CD4-positive, alpha-beta T cell treated with Interleukin-4 for 4 hours (primary cell): ENCODE measurements at places on chromosomes 7 and 10.
A peak's percentile ranks its signal among the peaks of the same experiment; 100 is the strongest.

- no peak for DNase-seq
Measured at GRCh38 chr10:128563387-128563786, 437.2 kb upstream of the MKI67 start.

- no peak for DNase-seq
Measured at GRCh38 chr10:35124540-35124939, 2.1 kb upstream of the CREM start.

DNA sequence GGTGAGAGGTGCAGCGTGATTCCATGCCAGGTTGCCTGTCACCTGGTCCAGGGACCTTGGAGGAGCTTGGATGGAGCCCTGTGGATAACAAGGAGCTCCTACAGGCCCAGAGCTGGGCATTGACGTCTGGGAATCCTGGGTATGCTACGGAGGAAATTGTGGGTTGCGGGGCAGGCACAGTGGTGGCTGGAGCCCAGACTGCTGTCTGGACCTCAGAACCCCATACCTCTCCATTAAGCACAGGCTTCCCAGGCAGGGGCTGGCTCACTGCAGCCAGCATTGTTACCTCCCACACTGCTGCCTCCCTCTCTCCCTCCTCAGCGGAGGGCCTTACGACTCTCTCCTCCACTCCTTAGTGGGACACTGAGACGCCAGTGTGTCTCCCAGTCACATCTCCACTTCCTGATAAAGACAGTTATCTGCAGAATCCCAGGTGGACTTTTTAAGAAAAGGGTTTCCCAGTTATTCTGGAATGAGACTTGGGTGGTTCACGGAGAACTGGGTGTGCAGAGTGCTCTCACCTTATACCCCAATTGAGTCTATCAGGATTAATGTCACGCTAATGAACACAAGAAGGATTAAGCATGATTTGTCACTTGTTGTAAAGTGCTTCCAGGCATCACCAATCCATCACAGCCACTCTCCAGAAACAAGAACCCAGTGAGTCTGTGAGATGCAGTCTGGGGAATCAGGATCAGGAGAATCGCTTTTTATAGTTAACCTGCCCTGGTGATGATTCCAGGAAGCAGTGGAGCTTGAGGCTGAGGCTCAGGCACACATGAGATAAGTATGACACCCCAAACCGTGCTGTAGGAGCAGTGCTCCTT is 309.4 kb downstream of the RPS24 start:
- DNase-seq = no peak

GRCh38 chr10:116715839-116716377 is 26.5 kb downstream of the HSPA12A start:
- DNase-seq = no peak

- DNase-seq = no peak
Measured at GRCh38 chr10:113524120-113524519, 28.7 kb upstream of the HABP2 start.

DNA sequence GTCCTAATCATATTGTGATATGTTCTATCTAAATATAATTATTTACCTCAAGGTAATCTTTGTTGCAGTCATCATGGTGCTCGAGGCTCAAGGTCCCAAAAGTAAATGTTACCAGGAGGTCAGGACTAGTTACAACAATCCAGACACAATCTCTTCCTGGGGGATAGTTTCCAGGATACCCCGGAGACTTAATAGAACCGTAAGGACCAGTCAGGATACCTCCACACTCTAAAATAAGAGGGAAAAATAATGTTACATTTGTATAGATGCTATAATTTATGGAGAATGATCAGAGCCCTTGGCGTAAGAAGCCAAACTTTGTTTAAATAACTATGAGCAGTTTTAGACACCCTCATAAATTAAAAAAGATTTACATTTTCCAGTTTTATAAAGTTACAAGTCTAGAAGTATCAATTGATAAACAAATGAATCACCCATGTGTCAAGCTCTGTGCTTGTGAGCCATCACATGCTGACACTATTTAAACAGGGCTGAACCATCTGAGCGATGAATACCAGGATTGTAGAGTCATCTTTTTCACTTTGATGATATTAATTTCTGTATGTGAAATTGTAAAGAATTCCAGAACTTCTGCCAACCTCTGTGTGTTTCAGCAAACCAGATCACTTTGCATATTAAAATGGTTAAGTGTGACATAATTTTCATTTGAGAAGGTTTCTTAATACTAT is 41.3 kb downstream of the CUBN start:
- no peak for DNase-seq

GRCh38 chr10:48898426-48898825 is 41.2 kb downstream of the LRRC18 start:
- DNase-seq = no peak

DNA sequence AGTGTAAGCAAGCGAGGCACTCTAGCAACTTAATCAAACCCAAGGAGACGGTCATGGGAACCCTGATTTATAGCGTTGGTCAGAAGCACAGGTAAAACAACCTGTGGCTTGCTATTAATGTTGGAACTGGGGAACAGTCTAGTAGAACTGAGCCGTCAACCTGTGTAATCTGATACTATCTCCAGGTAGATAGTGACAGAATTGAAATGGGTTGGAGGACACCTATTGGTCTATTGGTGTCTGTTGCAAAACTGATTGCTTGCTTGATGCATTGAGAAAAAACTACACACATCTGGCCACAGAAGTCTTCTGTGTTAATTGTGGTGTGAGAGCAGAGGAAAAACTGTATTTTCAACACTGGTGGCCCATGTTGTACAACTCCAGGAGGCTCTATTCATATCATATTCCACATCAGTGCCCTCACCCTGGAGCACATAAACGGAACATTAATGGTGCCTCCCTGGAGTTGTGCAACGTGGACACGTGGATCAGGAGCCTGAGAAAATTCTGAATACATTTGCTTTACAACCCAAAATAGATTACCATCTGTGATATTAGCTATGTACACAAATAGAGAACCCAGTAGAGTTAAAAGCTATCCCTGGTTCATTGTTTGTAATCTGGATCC is 112.2 kb downstream of the MYO3A start:
- DNase-seq = no peak

- DNase-seq = no peak
Measured at GRCh38 chr10:341081-341740, 206.0 kb downstream of the ZMYND11 start.

- no peak for DNase-seq
Measured at GRCh38 chr10:11869743-11870460, 46.7 kb downstream of the PROSER2 start.

- DNase-seq = no peak
Measured at GRCh38 chr7:12211711-12212485, 804 bp downstream of the TMEM106B start.

DNA sequence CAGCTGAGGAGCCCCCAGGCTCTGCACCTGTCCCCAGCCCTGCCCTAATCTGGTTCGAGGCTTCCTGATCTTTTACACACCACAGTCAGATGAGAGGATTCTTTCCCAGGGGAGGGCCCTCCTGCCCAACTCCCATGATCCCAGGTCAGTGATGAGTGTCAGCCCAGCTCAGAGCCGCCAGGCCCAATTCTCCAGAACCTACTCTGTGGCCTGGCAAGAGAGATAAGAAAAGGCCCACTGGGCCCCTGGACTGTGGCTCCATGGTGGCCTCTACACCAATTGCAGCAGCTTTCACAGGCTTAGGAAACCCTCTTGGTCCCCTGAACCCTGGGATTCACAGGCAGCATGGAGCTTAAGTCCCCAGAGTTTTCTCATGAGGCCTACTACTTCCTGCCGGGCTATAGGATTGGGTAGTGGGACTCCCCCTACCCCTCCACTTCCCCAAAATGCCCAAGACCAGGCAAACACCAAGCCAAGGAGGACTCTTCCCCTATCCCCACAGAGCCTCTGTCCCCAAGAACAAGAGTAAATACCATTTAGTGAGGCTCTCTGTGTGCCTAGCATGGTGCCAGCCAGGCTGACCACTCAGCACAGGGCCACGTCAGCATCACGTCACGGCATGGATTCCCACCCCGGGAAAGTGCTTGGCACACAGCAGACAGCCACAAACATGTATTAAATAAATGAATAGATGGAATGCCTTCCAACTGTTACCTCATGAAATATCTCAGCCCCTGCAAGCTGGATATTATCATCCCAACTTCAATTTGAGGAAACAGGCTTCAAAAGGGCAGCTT is 100.0 kb downstream of the GRID1 start:
- DNase-seq = no peak

DNA sequence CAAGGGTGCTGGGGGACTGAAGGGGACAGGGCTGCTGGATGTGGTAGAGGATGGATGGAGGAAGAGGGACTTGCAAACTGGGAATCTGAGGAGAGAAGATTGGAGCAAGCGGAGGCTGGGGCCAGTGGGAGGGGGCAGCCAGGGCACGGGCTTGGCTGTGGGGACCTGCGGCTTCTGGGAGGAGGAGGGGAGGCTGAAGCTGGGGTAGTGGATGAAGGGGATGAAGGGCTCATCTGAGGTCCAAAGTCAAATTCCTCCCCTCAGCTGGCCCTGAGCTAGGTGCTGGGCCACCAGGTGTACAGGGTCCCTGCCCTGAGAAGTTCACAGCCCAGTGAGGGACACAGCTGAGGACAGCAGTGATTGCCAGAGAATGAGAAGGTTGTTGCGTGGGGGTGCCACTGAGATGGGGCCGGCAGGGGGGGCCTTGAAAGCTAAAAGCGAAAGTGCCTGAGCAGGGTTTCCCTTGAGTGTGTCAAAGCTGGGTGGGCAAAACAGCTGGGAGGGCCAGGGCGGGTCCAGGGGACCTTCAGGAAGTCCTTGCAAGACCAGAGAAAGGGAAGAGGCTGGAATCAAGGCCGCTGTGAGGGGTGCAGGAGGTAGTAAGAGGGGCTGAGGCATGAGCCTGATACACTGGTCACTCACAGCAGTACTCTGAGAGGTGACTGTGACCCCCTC is 75.2 kb downstream of the MYL10 start:
- DNase-seq = no peak

- no peak for DNase-seq
Measured at GRCh38 chr7:140604760-140605159, 35.9 kb downstream of the DENND2A start.

GRCh38 chr10:47176206-47176902 is 123.6 kb upstream of the GDF10 start:
- no peak for DNase-seq

DNA sequence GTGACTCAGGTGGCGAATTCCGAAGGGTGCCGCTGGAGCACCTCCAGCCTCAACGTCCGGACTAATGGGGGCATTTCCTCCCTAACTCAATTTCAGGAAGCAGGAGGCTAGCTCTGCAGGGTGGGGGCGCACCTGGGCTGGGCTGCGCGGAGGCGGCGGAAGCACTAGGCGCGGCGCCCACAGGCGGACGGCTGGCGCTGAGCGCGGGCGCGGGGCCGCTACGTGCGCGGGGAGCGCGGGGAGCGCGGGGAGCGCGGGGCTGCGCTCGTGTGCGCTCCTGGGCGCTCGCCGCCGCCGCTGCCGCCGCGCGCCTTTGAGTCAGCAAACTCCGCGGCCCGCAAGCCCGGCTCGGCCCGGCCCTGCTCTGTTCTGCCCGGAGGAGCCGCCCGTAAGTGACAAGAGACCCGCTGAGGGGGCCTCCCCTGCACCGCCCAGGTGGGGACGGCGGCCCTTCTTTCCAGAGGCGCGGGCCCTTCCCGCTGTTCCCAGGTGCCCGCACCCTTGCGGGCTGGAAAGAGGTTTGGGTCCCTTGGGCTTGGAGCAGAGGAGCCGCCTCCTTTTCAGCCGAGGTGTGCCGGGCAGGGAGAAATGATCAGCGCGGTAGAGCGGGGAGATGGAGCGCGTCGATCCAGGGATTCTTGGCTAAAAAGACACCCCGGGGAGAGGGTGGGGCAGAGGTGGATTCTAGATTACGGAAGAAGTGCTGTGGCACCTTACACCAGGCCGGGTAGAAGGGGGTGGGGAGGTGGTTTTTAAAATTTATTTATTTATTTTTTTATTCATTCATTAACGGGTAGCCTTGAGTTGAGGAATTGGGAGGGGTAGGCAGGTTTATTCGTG is at the start of gene SNX10:
Gene SNX10, plus strand, starts transcription at position 164 of the 840 bp plus-strand sequence. CDS start 54,581 bp downstream, outside the sequence.
- peak; percentile 75 for DNase-seq

DNA sequence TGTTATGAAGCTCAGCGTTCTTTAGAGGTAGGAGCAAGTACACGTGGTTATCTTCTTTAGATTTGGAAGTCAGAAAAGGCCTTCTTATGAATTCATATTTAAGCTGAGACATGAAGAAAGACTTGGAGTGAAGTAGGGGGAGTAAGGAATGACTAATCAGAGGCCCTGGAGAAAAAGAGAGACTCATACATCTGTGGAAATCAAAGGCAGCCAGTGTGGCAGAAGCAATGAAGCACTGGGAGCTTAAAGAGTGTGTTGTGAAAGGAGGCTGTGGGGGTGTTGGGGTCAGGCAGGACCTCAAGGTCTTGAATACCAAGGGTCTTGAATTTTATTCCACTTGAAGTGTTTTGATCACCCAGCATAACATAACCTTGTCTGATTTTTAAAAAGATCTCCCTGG is 35.7 kb upstream of the FGL2 start:
- DNase-seq = no peak

- DNase-seq = no peak
Measured at GRCh38 chr7:130490888-130491804, 739 bp upstream of the MEST start.

DNA sequence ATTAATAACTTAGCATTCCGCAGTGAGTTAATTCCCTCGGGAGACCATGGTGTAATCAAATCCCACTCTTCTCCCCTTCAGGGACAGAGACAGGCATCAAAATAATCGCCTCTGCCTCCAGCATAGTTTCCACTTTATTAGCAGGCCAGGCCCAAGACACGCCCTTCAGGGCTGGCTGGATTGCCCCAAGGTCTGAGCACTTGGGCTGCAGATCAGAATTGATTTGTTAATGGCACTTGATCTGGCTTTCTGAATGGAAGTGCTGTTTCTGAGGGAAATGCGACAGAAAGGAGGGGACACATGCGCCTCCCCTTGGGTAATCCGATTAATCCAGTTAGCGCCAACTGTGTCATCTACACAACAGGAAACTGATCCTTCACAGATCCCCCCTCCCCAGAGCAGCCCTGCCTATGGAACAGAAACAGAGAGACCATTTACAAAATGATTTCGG is 15.6 kb downstream of the CHAT start:
- no peak for DNase-seq

GRCh38 chr10:118505363-118505762 is 90.1 kb downstream of the PRLHR start:
- no peak for DNase-seq

DNA sequence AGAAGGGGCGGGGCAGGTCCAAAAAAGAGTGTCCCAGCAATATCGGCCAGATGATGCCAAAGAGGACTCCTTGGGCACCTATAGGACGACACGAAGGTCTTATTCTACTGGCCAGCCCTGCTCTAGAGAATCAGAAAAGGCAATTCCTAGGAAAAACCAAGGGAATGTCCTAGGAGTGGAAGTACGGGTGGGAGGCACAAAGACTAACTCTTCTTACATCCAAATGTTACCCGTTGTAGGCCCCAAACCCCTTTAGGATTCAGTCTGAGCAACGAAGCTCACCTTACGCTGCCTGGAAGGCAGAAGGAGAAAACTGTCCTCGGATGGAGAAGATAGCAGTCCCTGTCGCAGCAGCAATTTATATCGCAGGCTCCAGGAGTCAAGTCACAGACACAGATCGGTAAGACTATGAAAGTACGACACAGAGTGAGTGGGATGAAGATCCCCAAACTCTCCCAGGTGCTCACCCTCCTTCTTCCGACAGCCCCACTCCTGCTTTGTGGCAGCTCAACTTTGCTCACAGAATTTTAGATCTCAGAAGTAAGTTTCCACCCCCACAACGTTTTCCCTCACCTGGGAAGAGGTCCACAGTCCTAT is 558 bp downstream of the TCTN3 start:
- DNase-seq = no peak

GRCh38 chr10:89515031-89515841 is 20.2 kb downstream of the SLC16A12 start:
- DNase-seq = no peak
